Progenitor cell of endocrine pancreas (in vitro differentiated cells): ENCODE measurements at places on chromosomes 1 and 21.

DNA sequence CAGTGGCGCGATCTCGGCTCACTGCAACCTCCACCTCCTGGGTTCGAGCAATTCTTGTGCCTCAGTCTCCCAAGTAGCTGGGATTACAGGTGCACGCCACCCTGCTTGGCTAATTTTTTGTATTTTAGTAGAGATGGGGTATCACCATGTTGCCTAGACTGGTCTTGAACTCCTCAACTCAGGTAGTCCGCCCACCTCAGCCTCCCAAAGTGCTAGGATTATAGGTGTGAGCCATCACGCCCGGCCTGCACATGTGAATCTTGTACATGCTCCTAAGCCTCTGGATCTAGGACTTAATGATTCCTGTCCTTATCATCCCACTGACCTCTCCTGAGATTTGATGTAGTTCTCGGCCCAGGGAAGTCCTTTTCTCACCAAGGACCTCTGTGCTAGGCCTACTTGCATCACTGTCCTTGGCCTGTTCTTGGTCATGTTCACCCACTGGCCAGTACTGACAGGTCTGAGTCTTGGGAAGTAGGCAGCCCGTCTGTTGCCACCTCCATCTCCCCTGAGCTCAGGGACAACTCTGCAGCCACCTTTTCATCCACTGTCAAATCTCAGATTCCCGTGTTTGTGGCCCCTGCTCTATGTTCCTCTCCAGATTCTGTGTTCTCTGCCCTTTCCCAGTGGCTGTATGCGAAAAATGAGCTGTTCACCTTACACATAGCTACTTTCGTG lies 9.4 kb downstream of the HYI start:
- DNase-seq: no peak

- no peak for DNase-seq
Measured at GRCh38 chr1:182707122-182707521, 22.7 kb upstream of the RGS8 start.

- no peak for DNase-seq
Measured at GRCh38 chr1:43537423-43538142, 6.9 kb downstream of the PTPRF start.

GRCh38 chr1:219812491-219813203 lies 115.7 kb downstream of the SLC30A10 start:
- DNase-seq: peak; percentile 34

- no peak for DNase-seq
Measured at GRCh38 chr1:198598796-198599321, 40.0 kb upstream of the PTPRC start.

- DNase-seq: no peak
Measured at GRCh38 chr1:86085741-86086409, 70.7 kb downstream of the COL24A1 start.

- DNase-seq: no peak
Measured at GRCh38 chr1:116581323-116581885, 10.6 kb upstream of the CD58 start.
